Left renal pelvis (tissue), 4 donors: ENCODE measurements at places on chromosomes 7 and 10.

- DNase-seq = no peak
These were observed 42.5 kb upstream of the TMEM213 start for GRCh38 chr7:138755331-138755747.

- no peak for DNase-seq
These were observed 9.6 kb upstream of the NUPR2 start for GRCh38 chr7:56125831-56126230.

DNA sequence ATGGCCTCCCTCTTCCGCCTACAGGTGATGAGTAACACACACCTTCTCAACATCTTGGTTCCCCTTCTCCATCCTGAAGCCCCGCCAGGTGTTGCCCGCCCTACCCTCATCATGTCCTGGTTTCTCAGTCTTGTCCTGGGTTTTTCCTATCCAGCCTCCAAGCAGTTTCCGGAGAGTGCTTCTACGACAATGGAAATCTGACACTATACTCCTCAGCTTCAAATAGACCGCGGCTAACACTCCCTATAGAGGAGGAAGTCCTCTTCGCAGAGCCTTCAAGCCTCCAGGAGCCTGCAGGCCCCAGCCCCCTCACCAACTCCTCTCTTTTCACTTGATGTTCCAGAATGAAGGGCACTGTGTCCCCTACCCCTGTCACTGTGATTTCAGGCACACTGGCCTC lies 147.4 kb downstream of the PRPF18 start:
- DNase-seq = no peak

GRCh38 chr10:30103595-30104320 lies 44.4 kb upstream of the JCAD start:
- no peak for DNase-seq

DNA sequence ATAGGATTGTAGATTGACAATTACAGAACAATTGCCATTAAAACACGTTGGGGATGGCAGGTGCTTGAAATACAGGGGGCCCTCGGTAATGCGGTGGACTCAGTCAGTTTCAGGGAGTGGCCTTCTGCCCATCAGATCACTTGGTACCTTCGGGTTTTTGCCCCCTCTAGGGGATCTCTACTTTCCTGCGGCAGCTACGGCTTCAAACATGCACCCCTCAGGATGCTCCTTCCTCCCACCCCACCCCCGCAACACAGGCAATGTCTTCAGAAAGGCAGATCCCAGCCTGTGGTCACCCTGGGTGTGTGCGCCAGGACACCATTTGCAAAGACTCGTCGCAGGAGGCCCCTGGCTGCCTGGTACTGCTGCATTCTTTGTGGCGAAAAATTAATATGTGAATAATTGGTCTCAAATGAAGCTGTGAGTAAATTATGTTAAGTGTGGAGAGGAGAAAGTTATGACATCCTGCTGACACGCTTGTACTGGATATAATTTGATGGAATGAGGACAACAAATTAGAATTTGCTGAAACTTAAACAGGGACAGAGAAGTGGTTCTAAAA lies 431.0 kb upstream of the MKI67 start:
- DNase-seq = no peak

DNA sequence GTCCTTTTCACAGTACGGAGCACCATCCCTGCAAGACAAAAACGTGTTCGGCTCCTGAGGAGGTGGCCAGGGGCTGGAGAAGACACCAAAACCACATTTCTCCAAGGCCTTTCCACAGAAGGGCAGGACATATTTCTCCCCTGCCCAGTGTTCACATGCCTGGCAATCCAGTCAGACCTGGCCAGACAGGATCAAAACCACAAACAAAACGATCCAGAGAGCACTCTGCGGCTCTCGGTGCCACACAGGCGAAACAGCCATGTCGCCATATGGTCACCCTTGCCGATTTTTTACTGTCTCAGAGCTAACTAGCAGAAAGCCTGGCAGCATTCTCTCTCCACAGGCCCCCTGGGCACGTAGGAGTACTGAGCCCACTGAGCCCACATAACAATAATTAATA lies 113.0 kb downstream of the ABLIM1 start:
- DNase-seq = no peak
